Activated CD8-positive, alpha-beta T cell treated with anti-CD3 and anti-CD28 coated beads, Interleukin-2, amount 10 ng/mL, durations not matched to agents 7 days and 5 days (primary cell): ENCODE measurements at places on chromosomes 11 and 22. TPM values are rescaled to one million over a fixed set of nuclear protein-coding genes. Genes with fewer than 3 reads are reported as not detected.

DNA sequence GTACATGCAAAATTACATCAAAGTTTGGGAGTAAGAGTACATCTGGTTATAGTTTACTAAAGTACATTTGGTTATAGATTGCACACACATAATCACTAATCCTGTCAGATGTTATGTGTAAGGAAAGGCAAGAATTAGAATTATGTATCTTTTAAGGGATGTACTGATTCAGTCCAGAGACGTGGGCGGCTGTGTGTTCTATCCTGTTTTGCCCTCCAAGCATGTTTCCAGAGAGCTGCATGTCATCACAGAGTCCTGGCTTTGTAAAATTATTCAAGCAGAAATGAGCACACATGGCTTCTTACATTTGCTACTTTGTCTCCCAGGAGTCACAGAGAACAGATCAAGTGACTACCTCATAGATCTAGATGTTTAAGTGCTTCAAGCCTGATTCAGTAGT lies 33.2 kb upstream of the CEP126 start:
- DNase-seq, result no peak

TEX54 gene
- total RNA-seq, result not detected

JAM3 gene
- 9.6 TPM for total RNA-seq

PIWIL4 gene
- 0.39 TPM for total RNA-seq

GRCh38 chr11:76735841-76736240 lies 47.3 kb upstream of the TSKU start:
- DNase-seq, result no peak

DNA sequence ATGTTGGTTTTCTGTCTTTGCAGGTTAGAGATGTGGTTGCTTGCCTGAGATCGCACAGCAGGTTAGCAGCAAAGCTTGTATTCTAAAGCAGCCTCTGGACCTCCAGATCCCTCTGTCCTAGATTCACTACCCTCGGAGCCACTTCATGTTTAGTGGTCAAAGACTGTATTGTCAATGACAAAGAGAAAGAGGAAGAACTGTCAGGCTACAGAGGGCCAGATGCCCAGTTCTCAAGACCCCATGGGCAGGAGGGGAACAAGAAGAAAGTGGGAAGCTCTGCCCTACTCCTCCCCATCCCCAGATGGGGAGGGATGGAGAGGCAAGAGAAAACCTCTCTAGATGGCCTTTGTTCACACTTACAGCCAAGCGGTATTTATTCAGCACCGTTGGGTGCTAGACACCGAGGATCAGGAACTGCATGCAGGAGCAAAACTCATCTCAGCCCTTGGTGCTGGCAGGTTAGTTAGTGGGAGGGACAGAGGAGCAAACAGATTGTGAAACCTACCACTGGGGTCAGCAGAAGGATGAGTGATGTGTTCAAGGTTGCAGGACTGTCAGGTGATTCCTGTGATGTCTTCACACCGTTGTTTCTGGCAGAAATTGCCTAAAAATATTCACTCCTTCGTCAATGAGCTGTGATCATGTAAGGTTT lies 38.3 kb upstream of the PTPRJ start:
- no peak for DNase-seq

- DNase-seq, result no peak
Observed at GRCh38 chr22:46774253-46774979, 12.0 kb downstream of the TBC1D22A start.

GRCh38 chr11:47980088-47980906 lies at the start of gene PTPRJ:
Gene PTPRJ, plus strand, starts transcription at chr11:47980559. Its CDS starts 354 bp downstream, at chr11:47980913.
- DNase-seq, result peak; percentile 53

NAV2 gene
- total RNA-seq, result 0.71 TPM

- no peak for DNase-seq
Observed at GRCh38 chr11:28114731-28115130, 6.5 kb downstream of the METTL15 start.

NLRP14 gene
- 0.08 TPM for total RNA-seq

DNA sequence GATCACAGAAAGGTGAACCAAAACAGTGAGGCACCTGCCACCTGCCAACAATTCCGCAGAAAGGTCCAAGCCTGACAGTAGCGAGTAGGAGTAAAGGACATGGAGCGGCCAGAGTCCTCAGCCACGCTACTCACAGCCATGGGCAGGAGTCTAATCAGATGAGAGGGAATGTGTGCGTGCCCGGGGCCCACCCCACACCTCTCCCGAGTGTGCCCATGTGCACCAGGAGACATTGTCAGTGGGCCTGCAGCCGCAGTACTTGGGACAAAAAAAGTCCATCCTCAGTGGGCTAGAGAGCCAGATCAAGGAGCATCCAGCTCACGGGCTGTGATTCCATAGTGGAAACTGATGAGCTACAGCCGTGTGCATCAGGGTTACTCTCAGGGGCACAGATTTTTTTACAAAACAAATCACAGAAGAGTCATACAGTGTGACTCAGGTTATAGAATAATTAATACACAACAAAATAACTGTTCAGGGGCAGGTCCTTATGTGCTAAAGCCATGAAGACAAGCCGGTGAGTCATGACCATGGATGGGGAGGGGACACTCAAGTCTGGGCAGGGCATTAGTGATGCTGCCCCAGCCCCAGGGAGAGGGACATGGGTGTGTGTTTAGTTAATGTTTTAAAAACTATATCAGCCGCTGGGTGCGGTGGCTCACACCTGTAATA lies 12.0 kb downstream of the SART1 start:
- no peak for DNase-seq
